ENCODE measurements at places on chromosomes 11 and 22.

- DNase-seq: no peak
These were observed 22.6 kb upstream of the DLAT start for GRCh38 chr11:112002491-112003216.

- no peak for DNase-seq
These were observed 53.4 kb downstream of the RTL6 start for GRCh38 chr22:44444341-44445306.

GRCh38 chr22:19811211-19811621 is 43.5 kb downstream of the GNB1L start:
- no peak for DNase-seq

DNA sequence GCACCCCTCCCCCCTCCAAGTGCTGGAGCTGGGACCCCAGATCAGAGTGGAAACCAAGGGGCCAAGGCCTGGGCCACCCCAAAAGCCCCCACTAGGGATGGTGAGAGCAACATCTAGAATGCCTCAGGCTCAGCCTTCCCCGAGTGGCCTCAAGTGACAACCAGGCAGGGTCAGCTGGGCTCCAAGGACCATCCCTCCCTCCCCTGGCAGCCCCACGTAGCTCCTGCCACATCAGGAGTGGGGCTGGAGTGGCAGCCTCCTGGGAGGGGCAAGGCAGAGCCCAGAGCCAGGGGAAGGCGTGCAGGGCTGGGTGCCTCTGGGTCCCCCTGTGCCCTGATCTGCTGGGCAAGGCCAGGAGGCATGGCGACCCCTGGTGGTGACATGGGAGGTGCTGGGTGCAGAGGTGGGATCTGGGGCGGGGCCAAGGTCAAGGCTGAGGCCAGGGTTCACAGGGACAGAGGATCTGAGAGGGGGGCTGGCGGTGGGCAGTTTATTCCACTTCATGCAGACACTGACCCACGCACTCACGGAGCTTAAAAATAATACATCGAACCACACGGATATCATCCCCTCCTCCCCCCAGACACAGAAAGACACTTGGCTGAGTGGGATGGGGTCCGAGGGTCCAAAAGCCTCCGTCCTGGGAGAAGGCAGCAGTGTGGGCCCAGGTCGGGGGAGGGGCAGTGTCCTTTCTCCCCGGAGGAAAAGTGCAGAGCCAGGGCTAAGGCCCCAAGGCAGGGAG is 15.8 kb upstream of the EHD1 start:
- DNase-seq: peak; percentile 39

- DNase-seq: no peak
These were observed 63.6 kb upstream of the EMID1 start for GRCh38 chr22:29142116-29142515.

GRCh38 chr11:114359342-114359741 is 41.0 kb downstream of the C11orf71 start:
- no peak for DNase-seq

DNA sequence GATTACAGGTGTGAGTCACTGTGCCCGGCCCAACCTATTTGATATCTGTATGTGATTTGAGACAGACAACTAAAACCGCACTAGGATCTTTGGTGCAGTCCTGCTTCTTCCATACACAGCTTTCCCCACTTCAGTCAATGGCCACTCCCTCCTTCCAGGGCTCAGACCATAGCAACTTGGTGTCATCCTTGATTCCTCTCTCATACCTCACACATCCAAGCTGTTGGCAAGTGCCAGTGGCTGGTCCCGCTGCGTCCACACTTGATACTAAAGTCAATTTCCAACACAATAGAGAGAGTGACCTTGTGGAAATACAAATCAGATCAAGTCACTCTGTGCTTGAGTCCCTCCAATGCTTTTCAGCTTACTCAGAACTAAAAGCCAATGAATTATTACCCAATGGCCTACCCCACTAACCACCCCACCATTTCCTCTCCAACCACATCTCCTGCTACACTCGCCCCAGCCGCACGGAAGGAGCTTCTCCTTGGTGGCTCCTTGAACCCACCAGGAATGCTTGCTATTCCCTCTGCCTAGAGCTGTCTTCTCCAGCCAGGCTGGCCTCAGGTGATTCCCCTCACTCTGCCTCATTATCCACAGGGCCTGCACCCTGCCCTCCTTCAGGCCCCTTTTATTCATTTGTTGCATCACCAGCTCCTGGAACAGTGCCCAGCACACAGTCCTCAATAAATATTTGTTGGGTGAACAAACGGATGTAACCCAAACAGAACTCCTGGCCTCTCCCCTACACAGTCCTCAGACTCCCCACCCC is 12.9 kb downstream of the ABTB2 start:
- DNase-seq: peak; percentile 85

GRCh38 chr22:26835929-26836528 is 178.6 kb downstream of the MIAT start:
- peak; percentile 32 for DNase-seq

DNA sequence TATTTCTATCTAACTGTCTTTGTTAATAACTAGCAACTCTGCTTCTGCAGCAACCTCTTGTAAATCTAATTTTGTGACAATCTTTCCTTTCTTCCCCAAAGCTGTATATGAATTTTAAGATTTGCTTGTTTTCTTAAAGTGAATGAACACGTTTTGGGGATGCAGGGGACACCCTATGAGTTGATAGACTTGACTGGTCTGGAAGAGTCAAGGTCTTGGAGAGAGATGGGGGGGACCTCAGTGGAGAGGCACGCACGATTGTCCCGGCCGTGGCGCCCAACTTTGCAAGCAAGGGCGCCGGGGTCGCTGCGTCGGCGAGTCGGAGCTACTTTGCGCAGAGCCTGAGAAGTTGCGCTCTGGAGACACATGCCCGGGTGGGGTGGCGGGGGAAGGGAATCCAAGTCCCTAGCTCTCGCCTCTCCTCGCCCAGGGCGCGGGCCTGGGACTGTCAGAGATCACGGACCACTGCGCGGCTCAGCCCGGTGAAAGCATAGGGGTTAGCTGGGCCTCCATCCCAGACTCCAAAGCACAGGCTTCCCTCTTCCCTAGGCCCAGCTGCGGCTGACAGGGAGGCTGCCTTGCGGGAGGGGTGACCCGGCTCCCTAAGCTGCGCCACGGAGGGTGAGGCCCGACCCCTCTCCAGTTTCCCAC is 854 bp downstream of the ABCC8 start:
- no peak for DNase-seq

DNA sequence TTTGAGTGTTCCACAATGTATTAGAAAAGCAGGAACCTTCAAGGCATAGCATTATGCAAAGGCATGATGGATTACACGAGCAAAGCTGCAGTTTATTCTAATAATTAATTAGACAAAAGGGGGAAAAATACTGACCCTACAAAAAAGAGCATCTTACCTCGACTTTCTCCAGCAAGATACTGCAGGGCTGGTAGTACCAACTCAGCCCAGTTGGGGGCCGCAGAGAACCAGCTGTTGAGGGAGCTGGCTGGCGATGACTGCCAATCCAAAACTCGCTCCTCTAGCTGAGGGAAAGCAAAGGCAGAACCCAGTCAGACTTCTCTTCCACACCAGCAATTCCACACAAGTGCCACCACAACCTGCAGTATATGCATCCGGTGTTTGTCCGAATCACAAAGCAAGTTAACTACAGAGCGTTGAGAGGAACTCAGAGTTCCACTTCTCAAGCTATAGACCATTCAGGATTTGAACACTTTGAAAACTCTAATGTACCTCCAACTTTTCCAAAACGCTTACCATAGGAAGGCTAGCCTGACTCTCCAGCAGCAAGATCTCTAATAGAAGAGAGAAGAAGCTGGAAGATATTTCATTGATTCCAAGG is 13.7 kb downstream of the NFRKB start:
- DNase-seq: peak; percentile 10

- DNase-seq: no peak
These were observed 7.6 kb downstream of the MS4A3 start for GRCh38 chr11:60064111-60064510.

DNA sequence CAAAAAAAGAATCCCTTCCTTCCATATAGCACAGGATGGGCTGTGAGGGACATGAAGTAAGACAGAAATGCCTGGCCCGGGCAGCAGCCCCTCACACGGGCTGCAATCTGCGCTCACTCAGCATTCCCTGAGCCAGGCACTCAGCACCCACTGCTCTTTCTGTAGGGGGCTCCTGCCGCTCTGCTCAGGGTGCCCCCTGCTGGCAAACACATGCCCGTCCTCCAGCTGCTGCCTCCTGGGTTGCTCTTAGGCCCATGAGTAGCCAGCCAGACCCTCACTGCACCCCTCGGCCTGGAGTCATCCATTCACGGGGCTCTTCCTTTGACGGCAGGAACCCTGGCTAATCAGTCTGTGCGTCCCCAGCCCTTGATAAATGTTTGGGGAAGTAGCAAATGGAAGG is 6.9 kb downstream of the MCAT start:
- DNase-seq: peak; percentile 23

GRCh38 chr11:20415432-20415831 is 27.9 kb downstream of the PRMT3 start:
- DNase-seq: no peak

DNA sequence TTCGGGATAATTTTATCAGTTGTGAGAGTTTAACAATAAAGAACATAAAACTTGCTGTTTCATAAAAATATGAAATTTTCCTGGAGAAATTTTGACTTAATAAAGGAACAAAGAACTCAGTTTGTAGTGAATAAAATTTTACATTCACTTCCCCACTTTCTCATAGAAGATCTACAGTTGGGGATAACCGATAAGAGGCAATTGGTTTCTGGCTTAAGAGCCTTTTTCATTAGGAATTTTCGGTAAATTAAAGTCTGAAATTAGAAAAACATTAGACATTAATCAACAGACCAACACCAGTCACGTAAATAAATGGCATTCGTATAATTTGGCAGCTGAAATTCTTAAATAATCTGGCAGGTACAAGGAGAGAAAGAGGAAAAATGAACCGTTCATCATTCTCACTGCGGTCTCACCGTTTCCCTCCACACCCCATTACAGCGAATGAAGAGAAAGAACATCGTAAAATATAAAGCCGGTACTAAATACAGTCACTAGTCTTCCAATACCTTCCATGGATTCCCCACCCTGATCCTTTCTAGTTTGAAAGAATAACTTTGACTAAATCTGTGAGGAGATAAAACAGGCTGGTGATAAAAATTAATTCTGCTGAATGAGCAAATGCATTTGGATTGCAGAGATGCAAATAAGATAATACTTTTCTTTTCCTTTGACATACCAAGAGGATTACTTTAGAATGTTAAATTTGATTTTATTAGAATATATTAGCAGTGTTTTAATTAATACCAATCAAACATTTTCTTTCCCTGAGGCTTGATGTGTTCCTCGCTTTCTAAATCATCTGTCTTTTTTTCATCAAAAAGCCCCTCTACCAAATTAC is 19.5 kb downstream of the BLID start:
- no peak for DNase-seq

DNA sequence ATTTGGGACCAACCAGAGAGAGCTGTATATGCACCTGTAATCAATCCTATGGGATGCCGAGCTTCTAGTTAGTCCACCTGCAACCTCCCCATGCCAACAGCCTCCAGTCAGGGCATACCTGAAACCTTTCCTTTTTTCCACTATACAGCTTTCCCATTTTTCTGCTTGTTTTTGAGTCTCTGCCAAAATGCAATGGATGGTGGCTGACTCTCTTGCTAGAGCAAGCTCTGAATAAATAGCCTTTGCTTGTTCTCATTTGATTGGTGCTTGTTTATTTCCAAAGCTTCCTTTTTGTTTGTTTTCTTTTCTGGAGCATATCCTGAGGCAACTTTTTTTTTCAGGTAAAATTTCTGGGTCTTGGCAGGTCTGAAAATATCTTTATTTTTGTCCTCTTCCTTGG is 58.0 kb upstream of the PLET1 start:
- DNase-seq: no peak

- DNase-seq: peak; percentile 24
These were observed 25.7 kb upstream of the CHKA start for GRCh38 chr11:68146704-68147474.

- peak; percentile 87 for DNase-seq
These were observed 29.3 kb downstream of the CELF1 start for GRCh38 chr11:47523490-47524225.

GRCh38 chr11:35343033-35343598 is 76.2 kb downstream of the SLC1A2 start:
- no peak for DNase-seq

GRCh38 chr11:11230087-11230486 is 123.0 kb downstream of the CSNK2A3 start:
- no peak for DNase-seq

DNA sequence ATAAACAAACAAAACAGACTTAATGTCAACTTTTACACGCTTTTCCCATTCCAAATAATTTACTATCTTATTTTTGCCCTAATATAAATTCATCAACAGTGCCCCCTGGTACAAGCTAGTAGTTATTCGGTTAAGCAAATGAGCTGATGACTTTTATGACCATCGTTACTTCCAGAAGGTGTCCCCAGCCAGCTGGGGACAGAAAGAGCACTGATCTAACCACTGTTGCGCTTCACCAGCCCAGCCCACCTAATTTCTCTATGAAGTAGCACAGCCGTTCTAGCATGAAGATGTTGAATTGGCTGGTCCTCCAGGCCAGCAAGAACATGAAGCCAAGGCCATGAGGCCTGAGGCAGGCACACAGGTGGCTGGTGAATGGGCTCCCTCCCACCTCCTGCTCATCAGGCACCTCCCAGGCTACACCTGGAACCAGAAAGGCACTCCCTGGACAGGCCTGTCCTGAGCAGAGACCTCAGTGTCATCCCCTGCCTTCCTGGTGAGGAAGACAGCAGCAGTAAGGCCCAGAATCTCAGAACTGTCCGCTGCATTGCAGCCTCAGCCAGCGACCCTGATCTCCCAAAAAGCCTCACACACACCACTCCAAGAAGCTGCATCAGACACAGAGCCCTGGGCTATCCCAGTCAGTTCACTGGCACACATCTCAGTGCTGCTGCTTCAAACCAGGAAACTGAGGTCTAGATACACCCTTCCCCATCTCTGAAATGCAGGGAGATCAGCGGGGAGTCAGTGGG is 12.9 kb downstream of the GNB1L start:
- no peak for DNase-seq

DNA sequence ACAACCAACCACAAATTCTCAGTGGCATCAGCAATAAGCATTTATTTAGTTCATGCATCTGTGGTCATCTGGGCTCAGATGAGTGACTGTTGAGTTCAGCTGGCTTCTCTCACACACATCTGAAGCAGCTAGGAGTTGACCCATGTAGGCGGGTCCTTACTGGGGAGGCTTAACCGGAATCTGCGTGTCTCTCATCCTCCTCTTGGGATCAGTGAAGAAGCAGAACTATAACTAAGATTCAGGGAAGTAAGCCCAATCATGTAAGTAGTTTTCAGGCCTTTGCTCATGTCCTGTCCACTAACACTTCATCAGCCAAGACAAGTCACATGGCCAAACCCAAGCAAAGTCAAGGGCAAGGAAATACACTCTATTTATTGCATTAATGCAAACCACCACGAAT is 236.2 kb downstream of the C11orf87 start:
- no peak for DNase-seq
